T-helper 2 cell (primary cell): ENCODE measurements at places on chromosomes 6 and 20.

- DNase-seq = no peak
These were observed 52.5 kb downstream of the MKKS start for GRCh38 chr20:10381477-10381876.

DNA sequence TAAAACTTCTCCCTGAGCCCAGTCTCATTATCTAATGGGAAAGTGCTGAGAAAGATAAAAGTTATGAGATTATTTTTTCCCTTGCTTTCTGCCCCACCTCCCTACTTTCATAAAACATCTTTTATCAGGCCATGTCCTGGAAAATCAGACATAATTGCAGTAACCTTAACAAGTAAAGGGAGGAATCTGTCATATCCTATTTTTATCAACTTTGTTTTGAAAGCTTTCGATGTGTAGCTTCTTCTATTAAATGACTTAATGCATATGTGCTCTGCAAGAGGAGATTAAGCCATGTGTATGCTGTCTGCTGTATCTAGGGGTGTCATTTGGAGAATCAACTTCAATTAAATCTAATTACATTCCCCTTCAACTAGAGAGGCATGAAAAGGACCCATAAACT, 408.9 kb downstream of the CBLN4 start:
- DNase-seq = no peak

DNA sequence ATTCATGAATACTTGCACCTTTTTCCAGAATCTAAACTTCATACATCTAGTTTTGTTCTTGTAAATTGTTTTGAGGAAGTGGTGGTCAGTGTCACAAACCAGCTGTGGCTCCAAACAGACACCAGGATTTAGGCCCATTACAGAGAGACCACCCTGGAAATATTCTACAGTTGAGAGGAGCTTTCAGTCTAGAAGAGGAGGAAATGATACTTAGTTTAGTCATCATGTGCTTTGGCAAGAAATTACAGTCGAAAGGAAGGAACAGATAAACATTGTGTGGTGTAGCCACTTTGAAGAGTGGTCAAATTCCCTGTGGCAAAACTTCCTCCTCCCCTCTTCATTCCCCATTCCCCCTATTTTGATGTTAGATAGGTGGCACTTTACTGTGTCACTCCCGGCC, 15.7 kb downstream of the DCBLD1 start:
- DNase-seq = no peak

DNA sequence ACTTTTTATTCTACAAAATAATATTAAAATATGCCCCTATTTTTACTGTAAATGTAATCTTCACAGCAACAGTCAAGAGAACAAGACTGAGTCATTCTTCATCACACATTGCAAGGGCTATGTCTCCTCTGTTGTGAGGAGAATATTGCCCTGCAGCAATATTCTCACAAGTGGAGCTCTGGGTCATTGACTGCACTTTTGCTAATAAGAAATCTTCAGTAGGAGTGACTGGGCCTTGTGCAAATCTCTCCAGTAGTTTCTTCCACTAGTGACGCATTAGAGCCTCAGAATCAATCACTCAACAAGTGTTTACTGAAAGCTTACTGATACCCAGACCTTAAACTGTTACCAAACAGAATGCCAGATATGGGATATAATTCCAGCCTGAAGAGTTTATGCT, 49.1 kb downstream of the LAMA2 start:
- DNase-seq = no peak

DNA sequence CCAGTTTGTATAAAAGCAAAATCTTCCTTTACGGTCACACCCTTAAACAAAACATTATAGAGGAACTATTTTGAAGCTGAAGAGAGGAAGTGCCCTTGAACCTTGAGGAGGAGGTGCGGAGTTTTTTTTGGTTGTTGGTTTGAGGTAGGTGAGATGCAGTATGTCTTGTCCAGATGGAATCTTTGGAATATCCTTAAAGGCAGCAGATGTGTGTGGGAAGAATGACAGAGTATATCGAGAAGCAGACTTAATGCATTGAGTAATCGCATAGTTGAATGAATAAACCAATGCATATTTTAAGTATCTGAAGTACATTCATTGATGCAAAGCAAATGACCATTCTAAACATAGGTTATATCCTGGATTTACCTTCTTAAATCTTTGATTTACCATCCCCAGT, 49.9 kb downstream of the AIG1 start:
- no peak for DNase-seq

DNA sequence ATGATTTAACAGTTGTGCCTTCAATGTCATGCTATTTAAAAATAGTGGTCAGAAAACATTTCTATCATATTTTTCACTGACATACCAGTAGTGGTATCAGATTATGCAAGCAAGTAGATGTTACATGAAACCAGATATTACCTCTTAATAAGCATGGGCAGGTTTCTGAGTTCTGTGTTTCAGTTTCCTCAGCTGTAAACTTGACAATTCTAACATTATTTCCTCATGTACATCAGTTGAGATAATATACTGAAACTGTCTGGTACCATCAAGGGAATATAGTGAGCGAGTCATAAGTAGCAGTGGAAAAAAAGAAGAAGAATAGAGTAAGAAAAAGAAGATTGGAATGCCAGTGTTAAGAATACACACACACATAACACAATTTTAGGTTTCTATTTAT, 477.9 kb upstream of the MANEA start:
- DNase-seq = no peak

- DNase-seq = no peak
These were observed 13.6 kb downstream of the POU3F2 start for GRCh38 chr6:98847779-98848538.

DNA sequence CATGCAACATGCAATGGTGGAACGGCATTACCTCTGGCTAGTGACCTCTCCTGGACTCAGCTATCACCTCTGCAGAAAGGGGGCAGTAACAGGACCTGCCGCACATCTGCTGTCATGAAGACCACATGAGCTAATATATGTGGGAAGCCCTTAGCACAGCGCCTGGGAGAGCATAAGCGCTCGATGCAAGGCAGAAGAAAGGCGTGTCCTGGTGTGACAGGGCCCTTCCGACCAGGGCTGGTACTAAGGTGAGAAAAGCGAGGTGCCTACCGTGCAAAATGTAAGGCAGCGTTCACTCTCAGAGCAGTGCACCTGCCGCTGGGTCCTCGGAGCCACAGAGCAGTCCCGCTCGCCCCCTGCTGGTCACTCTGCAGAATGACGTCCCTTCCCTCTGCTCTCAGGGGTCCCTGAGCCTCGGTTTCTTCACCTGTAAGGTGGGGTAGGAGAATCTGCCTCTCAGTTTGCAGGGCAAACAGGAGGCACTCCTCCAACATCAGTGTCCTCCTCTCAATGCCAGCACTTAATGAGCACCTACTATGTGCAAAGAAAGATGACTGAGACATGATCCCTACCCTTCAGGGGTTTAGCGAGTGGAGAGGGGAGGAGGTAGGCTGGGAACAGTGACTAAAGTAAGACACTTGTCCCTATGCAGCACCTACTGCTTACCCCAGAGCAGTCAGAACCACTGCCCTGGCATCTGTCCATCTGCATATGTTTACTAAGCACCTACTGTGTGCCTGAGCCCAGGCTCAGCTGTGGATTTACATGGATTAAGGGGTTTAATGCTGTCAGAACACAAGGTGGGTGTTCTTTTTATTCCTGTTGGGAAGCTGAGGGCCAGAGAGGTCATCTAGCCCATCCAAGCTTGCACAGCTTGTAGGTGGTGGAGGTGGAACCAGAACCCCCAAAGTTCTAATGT, 41.1 kb upstream of the PTGIS start:
- DNase-seq = peak; percentile 89

DNA sequence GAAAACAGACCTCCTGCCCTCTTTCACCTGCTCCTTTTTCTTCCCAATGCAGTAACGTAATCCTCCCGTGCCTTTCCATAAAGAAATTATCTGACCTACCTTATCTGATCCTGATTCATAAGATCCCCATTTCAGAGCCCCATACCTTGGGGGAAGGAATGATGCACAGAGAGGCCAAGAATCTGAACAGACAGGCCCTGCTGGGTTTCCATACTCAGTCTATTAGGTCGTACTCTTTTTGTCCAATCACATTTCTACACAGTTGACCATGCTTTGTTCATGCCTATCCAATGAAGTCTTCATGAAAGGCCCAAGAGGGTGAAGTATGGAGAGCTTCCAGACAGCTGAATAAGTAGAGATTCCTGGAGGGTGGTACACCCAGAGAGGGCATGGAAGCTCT, 25.3 kb downstream of the SRPK1 start:
- DNase-seq = no peak

- no peak for DNase-seq
These were observed 63.0 kb downstream of the PRR18 start for GRCh38 chr6:166245148-166245547.

DNA sequence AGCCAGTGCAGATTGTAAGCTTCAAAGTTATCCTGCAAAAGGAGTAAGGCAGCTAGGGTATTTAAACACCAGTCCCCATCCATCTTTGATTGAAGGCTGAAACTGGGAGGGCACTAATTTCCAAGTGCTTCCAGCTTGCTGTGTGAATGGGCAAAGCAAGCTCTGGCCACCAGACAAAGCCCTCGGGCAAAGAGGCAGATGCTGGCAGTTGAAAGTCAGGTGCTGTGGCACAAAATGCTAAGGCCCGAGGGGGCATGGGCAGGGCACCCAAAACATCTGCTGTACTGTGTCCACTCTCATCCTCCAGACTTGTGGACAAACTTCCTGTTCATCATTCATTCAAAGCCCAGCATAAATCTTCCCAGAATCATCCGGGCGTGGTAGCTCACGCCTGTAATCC, 62.9 kb downstream of the TRMT6 start:
- no peak for DNase-seq

DNA sequence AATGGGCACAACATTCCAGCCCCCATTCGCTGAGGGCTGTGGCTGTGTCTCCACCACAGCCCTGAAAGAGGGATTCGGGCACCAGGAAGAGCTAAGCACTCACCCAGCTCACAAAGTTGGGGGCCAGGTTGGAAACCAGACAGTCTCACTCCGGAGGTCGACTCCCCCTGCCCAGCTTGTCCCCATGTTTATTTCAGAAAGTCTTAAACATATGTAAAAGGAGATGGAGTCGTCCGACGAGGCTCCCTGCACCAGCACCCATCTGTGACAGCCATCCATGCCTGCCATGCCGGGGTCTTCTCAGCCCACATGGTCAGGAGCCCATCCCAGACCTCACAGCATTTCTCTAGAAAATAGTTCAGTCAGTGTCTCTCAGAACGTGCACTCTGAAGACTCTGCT, 63.6 kb upstream of the STX16 start:
- no peak for DNase-seq

DNA sequence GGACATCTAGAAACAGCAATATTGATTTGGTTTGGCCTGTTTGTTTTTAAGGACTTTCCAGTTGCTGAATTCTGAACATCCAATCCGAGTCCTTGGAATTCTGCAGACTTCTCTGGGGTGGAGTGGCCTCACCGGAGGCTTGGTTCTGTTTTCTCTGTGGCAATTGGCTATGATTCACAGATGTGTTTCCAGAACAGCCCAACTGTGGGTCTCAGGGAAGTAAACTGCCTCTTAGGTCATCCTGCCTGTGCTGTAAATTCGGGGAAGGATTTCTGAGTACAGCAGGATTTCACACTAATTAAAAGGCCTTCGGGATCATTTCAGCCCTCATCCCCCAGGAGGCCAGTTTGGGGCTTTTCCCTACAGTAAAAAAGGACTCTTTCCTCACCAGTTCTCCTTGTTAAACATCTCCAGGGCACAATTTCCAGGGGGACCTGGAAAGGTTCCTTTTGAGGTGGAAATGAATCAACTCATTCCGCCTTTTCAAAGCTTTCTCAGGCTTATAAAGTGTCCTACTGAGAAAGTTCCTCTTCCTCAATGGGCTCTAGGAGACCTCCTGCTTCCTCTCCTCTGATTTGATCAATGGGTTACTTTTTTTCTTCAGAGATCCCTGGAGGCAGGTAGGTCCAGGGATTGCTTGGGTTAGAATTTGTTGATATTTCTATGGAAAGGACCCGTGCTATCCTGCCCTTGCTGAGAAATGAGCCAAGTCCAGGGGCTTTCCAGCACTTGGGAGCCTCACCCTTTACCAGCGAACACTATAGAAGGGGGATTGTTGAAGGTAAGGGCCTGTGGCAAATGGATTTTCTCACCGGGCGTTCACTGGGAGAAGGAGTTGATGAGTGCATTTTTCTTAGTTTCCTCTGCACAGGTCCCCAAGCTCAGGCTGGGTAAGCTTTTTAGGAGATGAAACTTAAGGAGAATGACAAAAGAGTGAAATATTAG, 114.6 kb downstream of the CLIC5 start:
- no peak for DNase-seq

- DNase-seq = no peak
These were observed 56.7 kb downstream of the VEGFA start for GRCh38 chr6:43826730-43827129.

DNA sequence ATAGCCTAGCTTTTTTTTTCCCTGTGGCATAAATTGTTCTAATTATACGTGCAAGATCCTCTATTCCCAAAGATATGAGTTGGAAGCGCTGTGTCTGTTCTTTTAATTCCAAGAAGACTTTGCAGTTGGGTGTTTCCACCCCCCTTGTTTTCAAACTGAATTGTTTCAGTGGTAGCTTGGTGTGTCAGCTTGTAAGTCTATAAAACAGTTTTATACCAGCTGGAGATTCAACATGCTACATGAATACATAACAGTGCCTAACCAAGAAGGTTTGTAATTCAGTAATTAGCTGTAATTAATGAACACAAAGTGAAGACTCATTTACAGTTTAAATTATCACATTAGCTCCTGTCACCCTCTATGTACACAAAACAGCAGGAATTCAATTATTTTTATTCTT, 154.0 kb downstream of the ZNF217 start:
- DNase-seq = no peak

DNA sequence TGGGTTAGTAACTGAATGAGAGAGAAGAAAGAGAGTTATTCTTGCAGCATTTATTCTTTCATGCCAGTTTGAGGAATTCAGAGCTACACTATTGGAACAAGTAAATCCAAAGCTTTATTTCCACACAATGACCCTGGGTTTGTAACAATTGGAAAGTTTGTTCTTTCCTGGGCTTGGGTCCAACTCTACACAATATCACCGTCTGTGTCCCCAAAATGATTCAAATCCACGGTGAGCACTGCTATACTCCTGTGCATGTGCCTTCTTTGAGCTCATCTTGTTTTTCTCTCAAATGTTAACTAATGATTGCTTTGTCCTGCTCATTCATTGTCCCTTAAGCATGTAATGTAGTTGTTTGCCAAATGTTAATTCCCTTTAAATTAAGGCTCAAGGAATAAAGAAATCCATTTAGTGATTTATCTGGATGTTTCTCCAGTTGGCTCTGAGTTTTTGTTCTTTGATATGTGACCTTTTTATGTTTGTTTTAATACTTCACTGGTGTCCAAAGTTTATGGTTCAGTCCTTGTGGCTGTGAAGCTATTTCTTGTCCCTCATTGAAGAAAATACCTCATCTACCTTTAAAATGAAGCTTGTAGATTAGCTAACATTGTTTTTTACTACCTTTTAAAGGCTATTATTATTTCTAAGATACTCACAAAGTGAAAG, 20.5 kb upstream of the CRISP3 start:
- DNase-seq = no peak

- DNase-seq = no peak
These were observed at the start of gene GTSF1L for GRCh38 chr20:43726811-43727338. GTSF1L (minus strand) TSS chr20:43727002; CDS start chr20:43726694, 308 bp downstream.

- DNase-seq = peak; percentile 75
These were observed 59.4 kb downstream of the GFOD1 start for GRCh38 chr6:13427801-13428582.
